Activated naive CD8-positive, alpha-beta T cell treated with anti-CD3 and anti-CD28 coated beads for 36 hours (primary cell): ENCODE measurements at places on chromosomes 11 and 22.

DNA sequence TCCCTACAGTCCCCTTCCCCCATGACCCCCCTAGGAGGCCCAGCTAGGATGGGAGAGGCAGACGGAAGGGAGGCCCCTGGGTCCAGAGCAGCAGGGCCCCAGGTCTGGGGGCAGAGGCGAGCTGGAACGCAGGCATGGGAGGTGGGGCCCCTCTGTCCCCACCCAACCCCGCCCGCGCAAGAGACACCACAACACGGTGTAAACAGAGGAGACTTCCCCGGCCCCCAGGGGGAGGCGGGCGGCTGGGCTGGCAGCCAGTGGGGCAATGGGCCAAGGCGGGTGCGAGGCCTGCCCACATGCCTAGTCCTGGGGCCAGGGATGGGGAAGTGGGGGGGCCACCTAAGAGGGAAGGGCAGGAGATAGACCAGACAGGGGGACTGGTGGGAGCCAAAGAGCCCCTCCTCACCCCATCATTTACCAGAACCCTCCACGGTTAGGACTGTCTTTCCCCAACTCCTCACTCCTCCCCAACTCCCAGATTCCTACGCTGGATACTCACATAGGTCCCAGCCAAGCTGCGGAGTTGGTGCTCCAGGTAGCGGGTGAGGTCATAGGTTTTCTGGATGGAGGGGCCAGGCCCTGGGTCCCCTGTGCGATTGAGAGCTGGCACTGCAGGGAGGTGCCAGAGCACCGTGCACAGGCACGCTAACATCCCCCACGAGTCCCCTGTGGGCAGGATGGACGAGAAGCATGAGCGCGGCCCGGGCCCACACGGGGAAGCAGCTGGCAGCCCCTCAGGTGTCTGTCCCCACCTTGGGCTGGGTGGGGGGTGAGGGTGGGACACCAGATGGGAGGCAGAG, 6.2 kb downstream of the CLCF1 start:
- H3K27ac ChIP-seq, result no peak overlapping the region
- peaks cover 39% of the 10 kb centered on the region for H3K4me1 ChIP-seq
- DNase-seq, result no peak
- H3K36me3 ChIP-seq, result no peaks in the 10 kb centered on the region

DNA sequence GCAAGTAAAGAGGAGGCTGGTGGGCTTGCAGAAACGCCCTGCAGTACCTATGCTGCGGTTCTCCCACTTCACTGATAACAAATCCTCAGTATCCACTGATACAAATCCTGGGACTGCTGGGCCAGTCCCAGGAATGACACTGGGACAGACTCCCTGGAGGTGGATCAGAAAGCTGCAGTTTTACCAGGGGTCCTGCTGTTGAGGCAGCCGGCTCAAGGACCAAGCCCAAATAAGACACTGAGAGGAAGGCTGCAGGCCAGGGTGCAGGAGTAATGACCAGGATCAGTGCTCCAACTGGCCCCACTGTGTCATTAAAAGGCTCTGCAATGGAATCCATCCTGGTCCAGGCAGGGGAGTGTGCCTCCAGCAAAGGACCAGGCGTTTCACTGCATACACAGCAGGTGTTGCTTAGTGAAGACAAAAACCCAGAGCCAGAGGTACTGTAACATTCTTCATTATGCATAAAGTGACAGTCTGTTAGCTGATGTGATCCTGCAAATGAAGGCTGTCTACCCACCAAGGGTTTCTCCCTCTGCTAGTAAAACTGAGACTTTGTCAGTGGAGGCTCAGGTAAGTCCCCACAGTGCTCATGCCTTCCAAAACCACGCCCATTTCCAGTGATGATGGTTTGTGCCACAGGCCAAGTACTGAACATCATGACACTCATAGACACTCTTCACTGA, 1.4 kb upstream of the C22orf39 start:
- peaks cover 21% of the 10 kb centered on the region for H3K36me3 ChIP-seq
- DNase-seq, result peak; percentile 26
- peaks cover 28% of the 10 kb centered on the region for H3K4me1 ChIP-seq

- no peaks in the 10 kb centered on the region for H3K4me1 ChIP-seq
- H3K27ac ChIP-seq, result no peak overlapping the region
- no peak for DNase-seq
- no peaks in the 10 kb centered on the region for H3K36me3 ChIP-seq
- no peak overlapping the region for H3K4me3 ChIP-seq
Measured at GRCh38 chr22:32558681-32559355, 84.2 kb downstream of the FBXO7 start.

- no peak for DNase-seq
- peaks cover 38% of the 10 kb centered on the region for H3K27me3 ChIP-seq
- H3K4me3 ChIP-seq, result no peak overlapping the region
- H3K36me3 ChIP-seq, result no peaks in the 10 kb centered on the region
- H3K27ac ChIP-seq, result no peak overlapping the region
Measured at GRCh38 chr11:121270001-121270678, 22.4 kb upstream of the SC5D start.

DNA sequence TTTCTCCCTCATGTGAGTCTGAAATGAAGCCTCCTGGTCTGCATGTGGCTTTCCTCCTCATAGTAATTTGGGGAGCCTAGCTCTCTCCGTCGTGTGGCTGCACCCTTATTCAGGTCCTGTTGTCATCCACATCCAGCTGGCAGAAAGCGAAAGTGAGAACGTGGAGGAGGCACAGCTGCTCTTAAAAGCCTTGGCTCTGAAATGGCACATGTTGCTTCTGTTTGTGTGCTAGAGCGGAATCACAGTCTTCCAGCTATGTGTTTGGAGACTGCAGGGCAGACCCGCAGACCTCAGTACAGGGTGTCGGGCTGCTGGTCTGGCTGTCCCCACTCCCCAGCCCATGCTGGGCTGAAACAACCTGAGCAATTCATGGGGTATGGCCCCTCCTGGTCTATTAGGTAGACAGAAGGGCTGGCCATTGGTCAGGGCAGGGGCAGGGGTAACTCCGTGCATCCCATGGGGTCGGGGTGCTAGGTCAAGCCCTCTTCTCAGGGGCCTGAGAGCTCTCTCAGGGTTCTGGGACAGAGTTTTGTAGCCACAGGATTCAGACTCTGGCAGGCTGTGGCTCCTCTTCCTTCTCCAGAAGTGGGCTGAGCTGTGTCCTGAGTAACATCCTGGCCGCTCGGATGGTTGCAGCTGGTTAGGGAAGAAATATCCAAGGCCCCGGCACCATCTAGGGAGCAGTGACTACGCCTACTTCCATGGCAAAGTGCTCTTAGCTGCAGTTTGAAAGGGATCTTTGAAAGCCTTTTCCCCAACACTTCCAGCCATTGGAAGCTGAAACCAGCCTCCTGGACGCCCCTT, 50.6 kb downstream of the C11orf96 start:
- no peak for DNase-seq
- peaks cover 4% of the 10 kb centered on the region for H3K4me1 ChIP-seq
- no peak overlapping the region for H3K4me3 ChIP-seq
- H3K36me3 ChIP-seq, result no peaks in the 10 kb centered on the region

DNA sequence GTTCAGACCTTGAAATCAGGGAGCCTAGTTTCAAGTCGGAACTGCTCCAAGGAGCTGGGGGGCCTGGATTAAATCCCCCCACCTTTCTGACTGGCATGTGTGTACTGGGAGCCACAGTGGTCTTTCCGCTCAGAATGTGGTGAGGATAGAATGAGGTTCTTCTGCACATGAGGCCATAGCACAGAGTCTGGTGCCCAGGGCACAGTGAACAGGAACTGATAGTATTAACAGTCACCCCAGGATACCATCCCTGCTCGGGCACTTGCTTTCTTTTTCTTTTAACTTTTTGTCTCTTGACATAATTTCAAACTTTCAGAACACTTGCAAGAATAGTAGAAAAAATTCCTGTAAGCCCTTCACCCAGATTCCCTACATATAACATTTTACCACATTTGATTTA, 28.8 kb downstream of the LMO1 start:
- H3K27me3 ChIP-seq, result no peaks in the 10 kb centered on the region
- no peak overlapping the region for H3K27ac ChIP-seq
- no peaks in the 10 kb centered on the region for H3K36me3 ChIP-seq
- H3K4me3 ChIP-seq, result no peak overlapping the region
- peaks cover 13% of the 10 kb centered on the region for H3K4me1 ChIP-seq

DNA sequence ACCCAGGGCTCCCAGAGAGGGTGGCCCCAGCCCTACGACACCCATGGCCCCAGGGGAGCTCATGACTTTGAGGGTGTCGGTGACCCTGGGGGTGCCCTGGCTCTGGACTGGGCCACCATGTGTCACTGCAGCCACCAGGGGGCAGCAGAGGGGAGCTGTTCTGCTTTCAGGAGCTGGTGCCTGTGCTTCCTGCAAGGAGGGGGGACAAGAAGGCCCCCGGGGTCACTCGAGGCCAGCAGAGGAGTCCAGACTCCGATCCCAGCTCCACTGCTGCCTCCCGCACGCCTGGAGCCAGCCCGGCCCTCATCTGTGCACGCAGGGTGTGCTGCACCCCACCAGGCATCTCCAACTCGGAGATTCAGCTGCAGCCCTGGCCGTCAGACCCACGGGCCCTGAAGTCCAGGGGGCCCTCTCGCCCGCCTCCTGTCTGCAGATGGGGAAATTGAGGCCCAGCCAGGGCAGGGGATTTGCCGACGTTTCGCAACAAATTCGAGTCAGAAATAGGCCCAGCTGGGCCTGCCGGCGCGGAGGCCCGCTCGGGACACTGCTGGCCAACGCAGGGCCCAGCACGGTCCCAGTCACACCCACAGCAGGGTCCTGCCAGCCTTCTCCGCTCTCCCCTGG, 29.5 kb upstream of the WNT7B start:
- H3K36me3 ChIP-seq, result no peaks in the 10 kb centered on the region
- no peak overlapping the region for H3K4me3 ChIP-seq
- peak overlapping the region; percentile 63 for H3K27ac ChIP-seq
- H3K4me1 ChIP-seq, result peaks cover 20% of the 10 kb centered on the region

DNA sequence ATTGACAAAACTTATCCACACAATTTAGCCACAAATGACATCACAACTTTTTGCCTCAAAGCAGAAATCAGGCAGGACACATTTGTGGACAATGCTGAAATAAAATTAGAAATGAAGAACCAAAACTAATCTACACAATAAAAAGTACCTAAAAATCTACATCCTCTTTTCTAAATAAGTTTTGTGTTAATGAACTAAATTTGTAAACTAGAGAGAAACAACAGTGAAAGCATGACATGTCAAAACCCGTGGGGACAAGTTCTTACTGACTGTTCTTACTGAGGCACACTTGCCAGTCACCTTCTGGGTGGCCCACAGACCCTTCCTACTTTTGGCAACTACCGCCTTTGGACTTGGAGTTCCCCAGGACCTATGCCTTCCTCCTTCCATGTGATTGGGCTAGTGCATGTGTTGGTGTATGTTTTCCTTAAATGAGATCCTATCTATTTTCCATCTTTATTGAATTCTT, 60.7 kb upstream of the MUC15 start:
- no peaks in the 10 kb centered on the region for H3K27me3 ChIP-seq
- no peaks in the 10 kb centered on the region for H3K36me3 ChIP-seq
- no peak for DNase-seq
- no peak overlapping the region for H3K4me3 ChIP-seq

- H3K27ac ChIP-seq, result no peak overlapping the region
- H3K27me3 ChIP-seq, result no peaks in the 10 kb centered on the region
- peak overlapping the region; percentile 37 for H3K4me3 ChIP-seq
- no peaks in the 10 kb centered on the region for H3K36me3 ChIP-seq
- peaks cover 7% of the 10 kb centered on the region for H3K4me1 ChIP-seq
Measured at GRCh38 chr22:20211997-20212753, 55.9 kb downstream of the RTN4R start.

GRCh38 chr11:7668911-7669310, 4.4 kb downstream of the CYB5R2 start:
- H3K4me1 ChIP-seq, result peaks cover 23% of the 10 kb centered on the region
- no peak overlapping the region for H3K27ac ChIP-seq
- no peak overlapping the region for H3K4me3 ChIP-seq
- peaks cover 7% of the 10 kb centered on the region for H3K36me3 ChIP-seq
- DNase-seq, result no peak

- peak; percentile 45 for DNase-seq
- H3K27me3 ChIP-seq, result no peaks in the 10 kb centered on the region
- no peaks in the 10 kb centered on the region for H3K36me3 ChIP-seq
- peaks cover 34% of the 10 kb centered on the region for H3K4me1 ChIP-seq
- H3K4me3 ChIP-seq, result peak overlapping the region; percentile 64
Measured at GRCh38 chr22:20244691-20245576, 23.2 kb downstream of the RTN4R start.

- no peak overlapping the region for H3K4me3 ChIP-seq
- H3K4me1 ChIP-seq, result peaks cover 49% of the 10 kb centered on the region
Measured at GRCh38 chr11:67347964-67348749, 5.2 kb downstream of the POLD4 start.

GRCh38 chr11:2193099-2193887, 21.7 kb upstream of the TH start:
- no peak for DNase-seq
- H3K36me3 ChIP-seq, result no peaks in the 10 kb centered on the region
